ENCODE measurements at places on chromosomes 6 and 20.

DNA sequence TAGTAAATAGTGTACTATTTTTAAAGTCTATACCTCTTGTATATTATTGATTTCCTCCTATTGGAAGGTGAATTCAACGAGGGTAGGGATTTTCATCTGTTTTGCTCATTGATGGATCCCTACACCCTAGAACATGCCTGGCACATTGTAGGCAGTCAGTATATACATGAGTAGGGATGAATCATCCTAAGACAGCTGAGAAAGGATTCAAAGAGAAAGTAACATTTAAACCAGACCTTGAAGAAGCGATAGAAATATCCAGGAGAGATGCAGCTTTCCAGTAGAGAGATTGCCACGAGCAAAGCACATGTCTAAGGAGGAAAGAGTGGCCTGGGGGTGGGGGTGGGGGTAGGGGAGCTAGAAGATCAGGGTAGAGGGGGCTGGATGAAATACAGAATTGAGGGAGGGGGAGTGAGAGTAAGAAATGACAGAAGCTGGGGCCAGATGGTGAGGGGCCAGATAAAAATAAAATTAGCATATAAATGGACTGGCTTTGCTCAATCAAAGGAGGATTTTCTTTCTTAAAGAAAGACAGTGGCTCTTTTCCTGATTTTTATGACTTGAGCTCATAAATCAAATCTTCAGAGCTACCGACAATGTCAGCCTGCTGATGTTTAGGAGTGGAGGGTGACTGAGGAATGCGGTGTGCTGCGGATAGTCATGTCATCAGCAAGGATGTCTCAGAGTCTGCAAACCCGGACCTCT lies 168.2 kb downstream of the SAMD5 start:
- no peak for DNase-seq

DNA sequence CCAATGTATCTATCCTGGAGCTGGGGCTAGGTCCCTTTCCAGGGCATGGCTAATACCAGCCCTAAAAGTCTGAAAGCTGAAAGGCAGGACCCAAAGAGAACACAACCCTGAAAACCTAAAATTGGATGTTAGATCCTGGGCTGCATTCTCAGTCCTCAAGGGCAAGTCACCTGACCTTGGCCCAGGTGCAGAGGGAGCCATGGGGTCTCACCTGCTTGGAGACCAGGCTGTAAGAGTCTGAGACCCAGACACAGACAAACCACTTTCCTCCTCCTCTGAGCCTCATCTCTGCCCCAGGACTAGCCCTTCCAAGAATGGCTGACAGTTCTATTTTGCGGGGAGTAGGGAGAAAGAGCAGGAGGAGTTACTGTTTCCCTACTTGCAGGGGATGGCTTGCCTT lies 60.0 kb downstream of the EFCAB8 start:
- DNase-seq = no peak

- DNase-seq = no peak
Measured at GRCh38 chr20:10432079-10432478, 1.9 kb downstream of the MKKS start.

DNA sequence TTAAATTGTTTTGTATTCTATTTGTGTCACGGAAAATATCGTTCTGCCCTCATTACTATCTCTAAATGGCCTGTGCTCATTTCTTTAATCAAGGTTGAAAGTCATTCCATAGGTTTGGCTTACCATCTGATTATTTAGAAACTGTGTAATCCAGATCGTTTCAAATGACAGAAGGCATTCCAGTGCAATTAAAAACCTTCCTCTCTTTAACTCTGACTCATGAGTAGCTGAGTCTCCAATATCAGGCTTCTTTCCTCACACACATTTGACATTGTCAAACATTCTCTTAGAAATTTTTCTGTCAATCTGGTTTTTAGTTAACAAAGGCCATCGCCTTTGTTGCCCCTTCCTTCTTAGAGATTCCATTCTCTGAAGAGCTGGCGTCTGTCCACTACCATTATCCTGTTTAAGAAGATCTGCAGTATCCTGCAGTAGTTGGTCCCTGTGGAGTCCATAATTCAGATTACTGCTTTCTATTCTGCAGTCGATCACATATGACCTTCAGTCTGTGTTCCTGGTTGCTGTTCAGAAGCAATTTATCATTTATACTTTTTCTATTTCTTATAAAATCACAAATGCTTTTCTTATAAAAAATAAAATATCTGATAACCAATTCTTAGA lies 3.9 kb upstream of the TRDN start:
- no peak for DNase-seq

GRCh38 chr6:72620871-72621290 lies 983 bp upstream of the KCNQ5 start:
- DNase-seq = no peak

- DNase-seq = peak; percentile 37
Measured at GRCh38 chr6:140897804-140898573, 1234.7 kb upstream of the GJE1 start.

GRCh38 chr6:17057322-17057721 lies 44.5 kb upstream of the STMND1 start:
- DNase-seq = no peak

DNA sequence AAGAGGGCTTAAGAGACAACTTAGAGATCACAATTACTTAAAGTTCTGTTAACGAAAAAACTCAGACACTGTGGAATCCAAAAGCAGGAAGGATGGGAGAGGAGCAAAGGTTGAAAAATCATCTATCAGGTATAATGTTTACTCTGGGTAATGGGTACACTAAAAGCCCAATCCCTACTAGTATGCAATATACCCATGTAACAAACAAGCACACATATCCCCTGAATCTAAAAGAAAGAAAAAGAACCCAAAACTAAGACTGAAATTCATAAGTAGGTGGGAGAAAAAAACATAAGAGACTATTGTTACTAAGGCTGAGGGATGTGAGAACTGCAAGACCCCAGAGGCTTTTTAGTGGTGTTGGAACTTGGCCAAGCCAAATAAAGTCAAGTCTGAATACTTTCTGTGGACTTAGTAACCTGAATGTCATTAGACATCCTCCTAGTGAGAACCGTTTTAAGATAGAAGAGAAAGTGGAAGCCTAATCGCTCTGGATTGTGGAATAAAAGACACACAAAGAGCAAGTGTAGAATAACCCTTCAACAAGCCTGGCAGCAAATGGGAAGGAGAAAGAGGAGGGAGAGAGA lies 189.4 kb upstream of the RNF217 start:
- DNase-seq = no peak

DNA sequence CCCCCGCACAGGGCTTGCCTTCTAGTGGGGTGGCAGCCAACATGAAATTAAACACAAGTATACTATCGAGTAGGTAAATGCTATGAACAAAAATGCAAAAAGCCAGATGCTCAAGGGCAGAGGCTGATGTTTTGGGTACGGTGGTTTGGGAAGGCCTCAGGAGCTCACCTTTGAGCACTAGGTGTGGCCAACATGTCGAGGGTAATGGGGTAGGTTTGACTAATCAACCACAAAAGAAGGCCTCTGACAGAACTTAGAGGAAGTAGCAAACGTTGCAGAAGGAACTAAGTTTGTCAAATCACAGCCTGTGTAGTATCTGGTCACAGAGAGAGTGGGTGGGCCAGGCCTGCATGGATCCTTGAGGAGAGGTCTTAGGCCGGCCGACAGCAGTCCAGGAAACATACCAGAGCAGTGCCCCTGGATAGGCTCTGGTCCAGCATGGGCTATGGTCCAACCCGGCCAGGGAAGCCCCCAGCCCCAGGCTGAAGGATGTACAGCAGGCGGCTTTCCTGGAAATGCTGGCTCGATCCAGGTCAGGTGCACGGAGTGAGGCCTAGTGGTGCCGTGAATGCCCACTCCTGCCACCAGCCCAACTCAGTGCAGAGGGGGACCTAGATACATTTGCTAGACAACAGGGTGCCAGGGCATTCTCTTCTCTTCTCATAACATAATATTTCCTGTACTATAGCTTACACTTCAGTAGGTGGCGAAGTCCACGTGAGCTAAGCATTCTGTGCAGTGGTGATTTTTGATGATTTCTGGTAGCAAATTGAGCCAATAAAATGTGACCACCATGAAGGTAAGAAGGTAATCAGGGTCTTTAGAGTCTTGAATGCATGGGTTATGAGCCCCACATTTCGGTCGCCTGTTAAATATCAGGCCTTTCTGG lies 56.3 kb upstream of the CD93 start:
- DNase-seq = peak; percentile 79

DNA sequence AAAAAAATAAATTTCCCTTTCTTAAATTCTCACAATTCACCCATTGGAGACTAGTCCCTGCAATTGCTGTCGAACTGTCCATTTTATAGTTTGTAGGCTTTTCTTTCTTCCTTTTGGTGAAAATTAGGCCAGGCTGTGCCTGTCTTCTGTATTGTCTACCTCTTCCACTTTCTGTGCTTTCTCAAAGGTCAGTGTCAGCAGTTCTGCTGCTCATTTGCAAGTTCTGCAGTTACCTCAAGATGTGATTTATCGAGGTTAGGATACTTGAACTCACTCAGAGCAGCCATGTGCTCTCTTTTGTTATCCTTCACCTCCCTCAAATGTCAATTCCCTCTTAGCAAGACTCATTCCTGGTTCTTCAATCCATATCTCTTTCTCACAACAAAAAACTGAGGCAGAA lies 179.1 kb downstream of the SLC35F1 start:
- DNase-seq = no peak

- no peak for DNase-seq
Measured at GRCh38 chr20:54290636-54291035, 82.7 kb downstream of the PFDN4 start.

DNA sequence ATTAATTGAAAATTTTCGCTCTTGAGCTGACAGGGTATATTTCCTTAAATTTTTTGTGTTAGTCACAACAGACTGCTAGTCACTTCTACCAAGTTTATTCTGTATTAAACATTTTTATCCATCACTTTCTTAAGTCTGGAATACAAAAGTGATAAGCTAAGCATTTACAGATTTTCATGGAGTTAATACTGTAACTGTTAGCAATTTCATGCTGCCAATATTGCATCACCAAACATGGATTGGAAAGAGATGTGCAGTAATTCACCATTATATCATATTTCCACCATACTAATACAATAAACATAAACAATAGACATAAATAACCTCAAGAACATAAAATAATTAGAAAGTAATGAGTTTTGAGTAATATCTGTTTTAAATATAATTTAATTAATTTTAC lies 854.0 kb upstream of the CITED2 start:
- no peak for DNase-seq

DNA sequence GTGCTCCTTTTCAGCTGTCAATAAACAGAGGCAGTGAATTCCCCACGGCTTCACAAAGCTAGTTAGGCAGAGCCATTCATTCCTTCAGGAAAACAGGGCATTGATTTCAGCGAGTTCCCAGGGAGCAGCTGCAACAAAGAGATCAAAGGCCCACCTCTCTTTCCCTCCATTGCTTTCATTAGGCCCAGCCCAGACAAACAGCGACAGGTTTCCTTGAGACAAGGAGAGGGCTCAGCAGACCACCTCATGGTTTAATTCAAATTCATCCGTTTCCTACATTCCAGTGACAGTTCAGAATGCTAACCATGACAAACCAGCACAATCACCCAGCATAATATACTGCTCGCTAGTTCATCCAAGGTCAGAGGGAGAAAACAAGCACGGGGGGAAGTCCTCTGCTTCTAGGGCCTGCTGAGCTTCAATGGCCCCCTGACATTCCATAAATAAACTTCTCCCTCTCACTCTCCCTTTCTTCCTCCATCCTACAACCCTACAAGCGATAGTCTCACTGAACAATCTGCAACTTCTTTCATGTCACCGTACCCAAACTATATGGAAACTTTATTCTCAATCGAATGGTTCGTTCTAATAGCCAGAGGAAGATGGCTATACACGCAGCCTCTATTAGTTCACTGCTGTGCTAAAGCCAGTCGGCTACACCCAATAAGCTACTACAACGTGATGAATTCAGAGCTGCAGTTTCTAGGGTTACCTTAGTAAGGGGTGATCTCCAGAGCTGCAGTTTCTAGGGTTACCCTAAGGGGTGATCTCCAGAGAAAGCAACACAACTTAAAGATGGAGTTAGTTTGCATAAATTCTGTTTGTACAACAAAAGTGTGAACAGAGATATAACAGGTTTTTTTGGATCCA lies 34.7 kb downstream of the PLAGL1 start:
- DNase-seq = no peak

GRCh38 chr6:62265906-62266525 lies 20.0 kb downstream of the KHDRBS2 start:
- no peak for DNase-seq

DNA sequence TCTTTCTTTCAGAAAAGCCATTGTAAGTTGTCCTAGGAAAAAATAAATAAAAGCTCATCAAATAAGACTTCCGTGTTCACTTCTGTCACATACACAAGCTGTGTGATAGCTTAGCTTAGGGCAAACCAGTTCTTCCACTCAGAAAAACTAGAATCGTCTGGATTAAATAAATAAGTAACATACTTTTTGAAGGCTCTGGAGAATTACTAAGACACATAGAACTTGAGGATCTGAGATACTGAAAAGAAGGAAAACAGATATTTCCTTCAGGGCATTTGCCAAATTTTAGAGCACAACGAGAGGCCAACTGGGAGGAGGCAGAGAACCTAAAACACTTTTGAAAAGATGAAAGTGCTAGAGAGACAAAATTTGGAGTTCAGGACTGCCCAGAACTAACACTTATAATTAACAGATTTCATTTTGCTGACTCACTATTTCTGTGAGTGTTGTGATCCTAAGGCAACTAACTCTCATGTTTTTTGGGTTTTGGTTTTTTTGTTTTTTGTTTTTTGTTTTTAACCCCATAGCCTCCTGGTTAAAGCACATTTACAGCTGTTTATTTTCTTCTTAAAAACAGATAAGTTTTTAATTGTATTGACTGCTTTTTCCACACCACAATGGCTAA lies 38.7 kb upstream of the THEMIS start:
- DNase-seq = no peak

DNA sequence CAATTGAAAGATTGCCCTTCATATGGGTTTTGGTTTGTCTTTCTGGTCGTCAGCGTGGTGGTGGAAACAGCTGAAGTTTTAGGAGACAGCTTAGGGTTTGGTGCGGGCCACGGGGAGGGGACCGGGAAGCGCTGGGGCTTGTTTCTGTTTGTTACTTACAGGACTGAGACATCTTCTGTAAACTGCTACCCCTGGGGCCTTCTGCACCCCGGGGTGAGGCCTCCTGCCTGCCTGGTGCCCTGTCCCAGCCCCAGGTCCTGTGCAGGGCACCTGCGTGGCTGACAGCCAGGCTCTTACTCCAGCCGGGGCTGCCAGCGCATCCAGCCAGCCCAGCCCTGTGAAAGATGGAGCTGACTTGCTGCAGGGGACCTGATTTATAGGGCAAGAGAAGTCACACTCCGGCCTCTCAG lies 22.8 kb downstream of the NPEPL1 start:
- no peak for DNase-seq

DNA sequence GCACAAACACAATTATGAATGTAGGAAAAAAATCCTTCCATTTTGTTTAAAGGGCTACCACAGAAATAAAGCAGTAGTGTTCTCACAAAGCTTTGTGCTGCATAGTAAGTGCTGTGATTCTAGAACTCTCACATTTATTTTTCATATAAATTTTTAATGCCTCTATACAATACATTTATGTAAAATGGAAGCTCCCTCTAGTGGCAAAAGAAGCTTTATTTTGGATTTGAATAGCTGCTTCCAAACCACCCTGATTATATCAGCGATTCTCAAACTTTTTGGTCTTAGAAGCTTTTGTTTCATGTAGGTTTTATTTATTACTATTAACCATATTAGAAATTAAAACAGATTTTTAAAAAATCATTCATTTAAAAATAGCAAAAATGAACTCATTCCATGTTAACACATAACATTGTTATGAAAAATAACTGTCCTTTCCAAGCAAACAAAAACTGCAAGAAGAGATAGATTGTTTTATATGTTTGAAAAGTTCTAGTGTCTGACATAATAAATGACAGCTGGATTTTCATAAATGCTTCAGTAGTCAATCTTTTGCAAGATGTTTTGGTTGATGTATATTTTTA lies 38.4 kb downstream of the HS3ST5 start:
- DNase-seq = peak; percentile 10

Data from GM12865 (cell line).